ENCODE measurements at places on chromosomes 12 and 14.

DNA sequence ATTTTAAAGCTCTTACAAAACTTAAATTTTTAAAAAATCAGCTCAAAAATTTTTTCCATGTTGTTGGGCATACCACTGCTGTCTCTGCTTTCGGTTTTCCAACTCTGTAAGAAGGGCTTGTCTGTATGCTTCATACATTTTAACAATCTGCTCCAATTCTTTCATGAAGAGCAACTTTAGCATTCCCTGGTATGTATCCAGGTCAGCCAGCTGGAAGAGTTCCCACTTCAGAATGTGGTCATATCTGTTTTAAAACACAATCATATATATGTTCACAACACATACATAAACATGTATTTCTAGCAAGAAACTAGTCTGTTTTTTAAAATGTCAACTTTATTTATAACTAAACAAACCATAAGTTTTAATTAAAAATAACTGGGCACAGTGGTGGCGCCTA, 33.0 kb downstream of the SAV1 start:
- DNase-seq: no peak

DNA sequence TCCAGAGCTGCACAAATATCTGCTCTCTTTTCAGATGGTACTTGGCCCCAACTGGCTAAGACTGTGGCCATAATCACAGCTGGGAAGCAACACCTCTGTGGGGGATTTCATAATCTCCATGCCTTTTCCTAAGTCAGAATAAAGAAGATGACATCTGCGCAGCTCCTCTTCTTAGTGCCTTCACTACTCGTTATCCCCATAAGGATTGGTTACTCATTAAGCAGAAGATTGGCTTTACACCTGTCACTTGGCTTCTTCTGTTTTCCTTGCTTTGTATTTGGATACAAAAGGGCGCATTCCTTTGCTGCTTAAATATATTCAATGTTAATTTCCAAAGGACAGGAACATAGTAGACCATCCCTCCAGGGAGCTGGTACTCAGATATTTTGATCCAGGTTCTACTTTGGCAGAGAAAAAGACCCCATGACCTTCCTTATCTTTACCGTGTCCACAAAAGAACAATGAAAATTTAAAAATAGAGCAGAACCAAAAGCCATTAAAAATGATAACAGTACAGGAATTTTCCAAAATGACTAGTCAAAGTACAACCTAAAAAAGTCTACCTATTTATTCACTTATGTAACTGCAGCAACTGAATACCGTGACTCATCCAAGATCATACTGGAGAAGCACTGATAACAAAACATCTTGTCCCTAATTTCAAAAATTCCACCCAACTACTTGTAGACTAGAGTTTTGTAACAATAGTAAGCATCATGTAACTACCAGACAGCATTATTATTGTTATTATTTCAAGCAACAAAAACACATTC, 352.3 kb upstream of the TMPO start:
- DNase-seq: no peak

- no peak for DNase-seq
These were observed 85.3 kb downstream of the DAAM1 start for GRCh38 chr14:59273737-59274136.

DNA sequence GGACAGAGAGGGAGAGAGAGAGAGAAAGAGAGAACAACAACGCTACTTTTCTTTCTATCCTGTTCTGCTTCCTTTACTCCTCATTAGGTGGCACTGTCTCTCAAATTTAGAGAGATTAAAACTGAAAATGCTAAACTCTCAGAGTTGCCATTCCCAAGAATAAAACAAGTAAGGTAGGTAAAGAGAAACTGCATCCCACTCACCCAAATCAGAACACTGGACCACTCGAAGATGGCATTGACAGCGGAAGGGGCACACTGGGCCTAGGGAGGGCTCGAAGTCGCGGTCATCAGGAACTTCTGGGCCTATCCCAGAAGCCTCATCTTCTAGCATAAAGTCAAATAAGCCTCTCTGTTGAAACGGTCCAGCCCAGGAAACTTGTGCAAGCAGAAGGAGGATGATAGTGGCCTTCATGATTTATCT, 4.5 kb downstream of the DCN start:
- DNase-seq: no peak

DNA sequence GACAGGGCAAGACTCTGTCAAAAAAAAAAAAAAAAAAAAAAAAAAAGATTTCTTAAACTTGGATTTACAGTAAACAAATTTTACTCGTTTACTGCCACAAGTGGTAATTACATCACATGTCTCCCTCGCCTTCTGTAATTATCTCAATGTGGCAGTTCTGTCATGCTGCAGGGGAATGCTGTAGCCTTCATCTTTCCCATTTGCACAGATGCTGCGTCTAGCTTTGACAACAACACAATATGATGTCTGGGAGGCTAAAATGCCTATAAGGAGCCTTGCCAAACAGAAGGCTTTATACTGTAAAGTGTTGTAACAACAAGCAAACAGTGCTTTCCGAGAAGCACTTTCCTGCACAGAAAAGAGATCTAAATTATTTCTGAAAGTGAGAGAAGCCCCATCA, 48.7 kb downstream of the ESR2 start:
- no peak for DNase-seq

DNA sequence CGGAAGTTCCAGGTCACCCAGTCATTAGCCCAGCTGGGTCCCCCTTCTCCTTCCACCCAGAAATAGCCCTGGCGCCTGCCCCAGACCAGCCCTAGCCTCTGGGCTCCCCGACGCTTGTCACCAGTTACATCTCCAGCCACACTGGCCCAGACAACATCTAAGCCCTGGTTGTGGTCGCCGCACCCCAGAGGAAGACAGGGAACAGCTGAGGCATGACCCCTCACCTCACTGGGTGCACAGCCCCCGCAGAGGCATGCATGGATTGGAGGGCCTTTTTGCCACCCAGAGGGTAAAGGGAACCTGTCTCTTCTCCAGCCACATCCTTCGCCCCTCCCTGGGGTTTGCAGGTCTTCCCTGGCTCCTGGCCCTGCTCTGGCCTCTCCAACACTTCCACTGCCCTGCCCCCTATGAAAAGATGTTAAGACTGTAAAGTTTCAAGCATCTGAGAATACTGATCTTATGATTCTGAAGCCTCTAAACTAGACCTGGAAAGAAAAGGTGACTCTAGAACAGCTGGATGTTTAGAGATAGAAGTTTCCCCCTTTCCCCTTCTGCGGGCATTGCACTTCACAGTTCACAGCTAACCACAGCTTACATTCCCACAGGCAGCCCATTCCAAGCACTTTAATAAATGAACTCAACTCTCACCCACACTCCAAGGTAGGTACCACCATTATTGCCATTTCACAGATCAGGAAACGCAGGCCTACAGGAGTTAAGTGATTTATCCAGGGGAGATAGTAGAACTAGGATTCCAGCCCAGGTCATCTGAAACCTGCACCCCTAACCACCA, 14.7 kb downstream of the TMEM119 start:
- DNase-seq: no peak

GRCh38 chr12:124595444-124595843, 28.0 kb upstream of the NCOR2 start:
- DNase-seq: no peak

DNA sequence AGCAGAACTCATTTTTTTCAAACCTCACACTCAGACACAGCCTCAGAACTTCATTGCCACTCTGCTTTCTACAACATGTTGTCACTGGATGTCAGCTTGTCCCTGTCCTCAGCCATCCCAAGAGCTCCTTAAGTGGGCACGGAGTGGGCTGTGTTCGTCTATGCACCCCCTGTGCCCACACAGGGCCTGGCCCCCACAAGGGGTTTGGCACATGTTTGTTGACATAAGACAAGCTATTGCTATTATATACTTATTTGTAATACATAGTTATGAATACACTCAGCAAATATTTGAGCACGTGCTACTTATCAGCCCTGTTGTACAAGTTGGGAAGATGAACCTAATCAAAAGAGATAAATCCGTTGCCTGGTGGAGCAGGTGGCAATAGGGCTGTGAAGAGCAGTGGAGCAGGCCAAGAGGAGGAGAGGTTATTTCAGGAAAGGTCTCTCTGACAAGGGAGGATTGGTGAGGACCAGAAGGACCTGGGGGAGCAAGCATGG, 4.3 kb upstream of the BDKRB1 start:
- no peak for DNase-seq

DNA sequence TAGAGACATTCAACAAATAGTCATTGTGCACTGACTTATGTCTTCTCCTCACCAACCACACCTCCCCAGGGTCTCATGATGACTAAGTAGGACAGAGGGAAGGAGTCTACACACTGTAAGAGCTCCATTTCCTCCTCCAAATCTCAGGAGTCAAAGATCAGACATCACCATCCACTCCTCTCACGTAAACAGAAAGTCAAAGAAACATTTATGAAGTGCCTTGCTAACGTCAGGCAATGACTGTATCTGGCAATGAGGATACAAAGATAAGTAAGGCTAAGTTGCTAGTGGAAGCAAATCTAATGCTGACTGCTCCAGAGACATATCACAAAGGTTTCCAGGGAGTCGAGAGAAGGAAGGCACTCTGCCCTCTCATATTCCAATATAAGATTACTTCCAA, 88.9 kb downstream of the SLC2A13 start:
- no peak for DNase-seq

DNA sequence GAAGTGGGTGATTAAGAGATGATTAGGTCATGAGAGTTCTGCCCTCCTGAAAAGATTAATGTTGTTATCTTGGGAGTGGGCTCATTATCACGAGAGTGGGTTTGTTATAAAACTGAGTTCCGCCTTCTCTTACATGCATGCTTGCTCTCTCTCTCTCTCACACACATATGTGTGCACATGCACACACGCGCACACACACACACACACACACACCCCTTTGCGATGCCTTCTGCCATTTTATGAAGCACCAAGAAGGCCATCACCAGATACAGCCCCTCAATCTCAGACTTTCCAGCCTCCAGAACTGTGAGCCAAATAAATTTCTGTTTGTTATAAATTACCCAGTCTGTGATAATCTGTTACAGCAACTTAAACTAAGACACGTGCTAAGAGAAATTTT, 5.7 kb upstream of the SLC41A2 start:
- DNase-seq: no peak

DNA sequence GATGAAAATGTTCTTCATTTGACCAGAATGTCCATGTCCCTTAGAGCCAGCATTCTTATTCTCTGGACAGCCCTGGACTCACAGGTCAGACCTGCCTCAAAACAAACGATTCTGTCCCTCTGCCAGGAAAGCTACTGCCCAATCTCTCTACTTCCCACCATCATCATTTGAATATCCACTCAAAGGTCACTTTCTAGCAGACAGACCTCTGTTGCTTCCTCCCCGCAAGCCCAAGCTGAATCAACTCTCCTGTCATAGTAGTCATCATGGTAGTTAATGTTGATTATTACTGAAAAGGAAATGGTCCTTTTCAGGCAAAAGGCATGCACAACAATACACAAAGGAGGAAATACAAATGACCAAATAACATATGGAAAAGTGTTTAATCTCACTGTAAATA, 39.6 kb upstream of the CPM start:
- no peak for DNase-seq

GRCh38 chr12:72790273-72790672, 518.1 kb downstream of the TRHDE start:
- DNase-seq: no peak

DNA sequence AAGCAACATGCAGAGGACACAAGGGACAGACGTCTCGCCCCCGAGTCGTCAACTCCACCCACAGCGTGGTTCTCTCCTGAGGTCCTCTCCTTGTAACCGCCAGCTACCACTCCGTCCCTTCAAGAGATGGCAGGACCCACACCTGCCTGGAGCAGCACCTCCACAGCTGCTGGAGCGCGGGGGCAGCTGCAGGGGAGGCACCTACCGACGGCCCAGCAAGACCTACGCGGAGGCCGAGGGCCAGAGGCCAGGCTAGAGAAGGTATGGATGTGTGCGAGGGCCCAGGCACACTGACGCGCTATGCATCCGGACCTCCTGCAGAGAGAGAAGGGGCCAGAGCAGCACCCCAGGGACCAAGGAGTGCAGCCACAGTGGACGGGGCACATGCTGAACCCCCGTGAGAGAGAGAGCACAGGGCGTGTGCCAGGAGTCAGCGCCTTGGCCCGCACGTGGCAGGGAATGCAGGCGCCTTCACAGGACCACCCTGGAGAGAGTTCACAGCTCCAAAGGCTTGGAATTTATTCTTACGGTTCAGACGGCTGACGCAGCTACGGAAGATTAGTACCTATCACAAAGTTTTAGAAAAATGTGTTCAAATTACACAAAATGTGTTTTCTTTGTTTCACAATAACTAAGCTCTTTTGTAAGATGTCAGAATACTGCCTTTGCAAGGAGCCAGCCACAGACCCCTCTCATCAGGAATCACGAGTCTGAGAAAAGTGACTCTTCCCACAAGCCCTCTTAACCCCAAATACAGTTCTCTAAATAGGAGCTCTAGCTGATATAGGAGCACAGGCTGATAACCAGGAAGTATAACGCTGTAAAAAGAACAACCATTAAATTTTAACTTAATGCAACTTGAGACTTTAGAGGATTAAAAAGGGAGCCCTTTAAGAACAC, 36.8 kb downstream of the CDC42BPB start:
- no peak for DNase-seq

GRCh38 chr14:100223332-100224201, 15.4 kb upstream of the YY1 start:
- no peak for DNase-seq

DNA sequence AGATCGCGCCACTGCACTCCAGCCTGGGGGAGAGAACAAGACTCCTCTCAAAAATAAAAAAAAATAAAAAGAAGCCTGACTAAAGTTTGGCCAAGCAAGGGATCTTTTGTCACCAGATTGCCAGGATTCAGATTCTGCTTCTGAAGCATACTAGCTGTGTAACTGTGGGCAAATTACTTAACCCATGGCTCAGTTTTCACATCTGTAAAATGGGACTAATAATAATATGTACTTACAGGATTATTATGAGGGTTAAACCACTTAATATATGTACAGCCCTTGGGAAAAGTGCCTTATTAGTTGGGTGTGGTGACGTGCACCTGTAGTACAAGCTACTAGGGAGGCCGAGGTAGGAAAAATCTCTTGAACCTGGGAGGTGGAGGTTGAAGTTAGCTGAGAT, 21.7 kb upstream of the YAF2 start:
- DNase-seq: no peak

- no peak for DNase-seq
These were observed 16.1 kb upstream of the EIF4B start for GRCh38 chr12:52990206-52990605.

- DNase-seq: no peak
These were observed 114.0 kb downstream of the GALC start for GRCh38 chr14:87878959-87879358.

GRCh38 chr14:62629176-62629725, 416.0 kb downstream of the KCNH5 start:
- no peak for DNase-seq

DNA sequence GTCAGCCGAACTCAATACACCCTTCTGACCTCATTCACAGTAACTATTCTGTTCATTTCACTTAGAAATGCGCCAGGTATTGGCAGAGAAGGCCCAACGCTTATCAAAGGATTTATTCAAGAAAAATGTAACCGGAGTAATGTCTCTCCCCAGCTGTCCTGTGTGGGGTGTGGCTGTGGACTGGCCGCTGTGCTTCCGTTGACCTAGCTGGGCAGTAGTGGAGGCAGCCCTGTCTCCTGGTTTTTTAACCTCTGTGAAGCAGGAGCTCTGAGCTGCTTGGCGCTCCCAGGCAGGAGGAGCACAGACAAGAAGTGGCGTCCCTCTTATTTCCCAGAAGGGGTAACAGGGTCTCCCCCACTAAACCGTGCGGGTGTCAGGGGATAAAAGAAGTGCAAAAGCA, 85.2 kb downstream of the ESR2 start:
- DNase-seq: no peak
